Activated gamma-delta T cell treated with Interleukin-2 at 50 U/mL for 16 hours (primary cell): ENCODE measurements at places on chromosomes 5 and 9.

- DNase-seq: no peak
Measured at GRCh38 chr5:141845371-141845851, 32.8 kb downstream of the PCDH1 start.

GRCh38 chr5:90949469-90950358 is 391.1 kb downstream of the ADGRV1 start:
- DNase-seq: no peak

DNA sequence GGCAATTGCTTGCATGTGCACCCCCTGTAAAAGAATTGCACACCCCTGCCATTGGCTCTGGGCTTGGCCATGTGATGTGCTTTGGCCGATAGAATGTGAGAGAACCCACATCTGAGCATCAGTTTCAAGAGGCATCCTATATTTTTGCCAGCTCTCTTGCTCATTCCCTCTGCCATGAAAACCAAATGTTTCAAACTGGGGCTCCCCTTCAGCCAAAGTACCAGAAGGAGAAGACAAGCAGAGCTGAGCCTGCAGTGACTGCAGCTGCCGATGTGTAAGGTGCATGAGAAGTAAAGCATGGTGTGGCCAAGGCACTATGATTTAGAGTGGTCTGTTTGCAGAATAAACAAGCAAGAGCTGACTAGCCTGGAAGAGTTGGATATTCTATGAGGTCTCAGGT is 132.3 kb downstream of the ASTN2 start:
- DNase-seq: no peak

GRCh38 chr5:113742639-113743038 is 229.1 kb downstream of the YTHDC2 start:
- no peak for DNase-seq

DNA sequence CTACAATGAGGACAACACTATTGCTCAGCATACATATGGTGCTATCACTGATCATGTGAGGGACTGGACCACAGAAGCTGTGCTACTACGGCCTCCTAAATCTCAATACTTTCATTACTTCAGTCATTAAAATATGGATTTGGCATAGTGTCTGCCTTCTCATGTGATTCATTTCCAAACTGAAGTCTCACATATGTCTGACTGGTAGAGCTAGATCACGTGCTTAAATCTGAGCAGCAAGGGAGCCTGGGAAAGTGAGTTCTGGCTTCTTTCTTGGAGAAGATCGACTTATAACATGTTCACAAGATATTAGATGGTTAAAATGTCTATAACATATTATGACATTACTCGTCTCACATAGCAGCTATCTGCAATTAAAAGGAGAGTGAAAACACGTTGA is 8.3 kb downstream of the KIF4B start:
- DNase-seq: no peak

- no peak for DNase-seq
Measured at GRCh38 chr5:10498350-10498749, 56.7 kb downstream of the ROPN1L start.

- no peak for DNase-seq
Measured at GRCh38 chr5:72063219-72063819, 44.0 kb upstream of the MAP1B start.

GRCh38 chr5:18526792-18527405 is 892.6 kb downstream of the TAF11L14 start:
- DNase-seq: no peak

DNA sequence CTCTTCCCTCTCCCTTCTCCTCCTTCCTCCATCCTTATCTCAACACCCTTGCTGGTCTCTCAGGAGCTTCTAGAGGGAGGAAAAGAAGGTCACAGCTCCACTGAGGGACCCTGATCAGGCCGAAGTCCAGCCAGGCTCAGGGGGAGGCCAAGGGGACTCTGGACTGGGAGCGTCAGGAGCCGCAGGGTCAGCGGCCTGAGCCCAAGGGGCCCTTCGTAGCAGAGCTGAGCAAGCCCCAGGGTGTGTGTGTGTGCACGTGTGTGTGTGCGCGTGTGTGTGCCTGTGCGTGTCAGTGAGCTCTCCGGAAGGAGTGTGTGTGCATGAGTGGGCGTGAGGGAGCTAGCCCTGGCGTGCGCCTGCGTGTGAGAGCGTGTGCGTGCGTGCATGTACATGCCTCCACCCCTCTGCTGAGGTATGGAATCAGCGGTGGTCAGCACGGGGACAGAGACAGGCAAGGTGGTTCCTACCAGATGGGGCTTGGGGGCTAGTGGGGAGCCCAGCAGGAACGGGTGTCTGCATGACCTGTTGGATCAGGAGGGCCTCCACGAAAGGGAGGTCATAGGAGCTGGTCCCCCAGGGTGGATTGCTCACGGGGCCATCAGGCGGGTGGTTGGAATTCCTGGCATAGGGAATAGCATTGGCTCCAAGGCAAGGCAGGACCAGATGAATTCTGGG is 10.0 kb upstream of the AGPAT2 start:
- DNase-seq: no peak

DNA sequence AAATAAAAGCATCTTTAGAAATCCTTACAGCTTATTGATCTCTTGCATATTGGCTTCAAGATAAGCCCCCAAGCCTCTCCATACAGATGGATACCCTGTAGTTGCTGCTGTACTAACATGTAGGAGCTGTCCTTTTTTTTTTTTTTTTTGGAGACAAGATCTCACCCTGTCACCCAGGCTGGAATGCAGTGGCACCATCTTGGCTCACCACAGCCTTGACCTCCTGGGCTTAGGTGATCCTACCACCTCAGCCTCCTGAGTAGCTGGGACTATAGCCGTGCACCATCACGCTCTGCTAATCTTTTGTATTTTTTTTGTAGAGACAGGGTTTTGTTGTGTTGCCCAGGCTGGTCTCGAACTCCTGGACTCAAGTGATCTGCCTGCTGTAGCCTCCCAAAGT is 35.4 kb downstream of the SNX30 start:
- no peak for DNase-seq

DNA sequence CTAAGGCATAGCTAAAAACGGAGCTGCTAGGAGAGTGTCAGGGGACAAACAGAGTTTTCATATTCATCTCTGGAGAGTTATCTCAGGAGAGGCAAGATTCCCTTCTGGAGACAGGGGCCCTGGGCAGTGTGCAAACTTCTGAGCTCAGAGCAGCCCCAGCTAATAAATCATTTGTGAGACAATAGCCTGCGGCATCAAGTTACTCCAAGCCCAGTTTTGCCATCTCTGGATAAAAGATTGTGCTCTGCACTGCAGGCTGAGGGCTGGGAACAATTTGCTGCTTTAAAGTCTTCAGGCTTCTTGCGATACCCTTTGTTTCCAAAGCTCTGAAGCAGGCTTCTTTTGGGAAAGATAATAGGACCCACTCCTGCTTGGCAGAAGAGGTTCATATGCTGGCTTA is 164.3 kb upstream of the BRINP1 start:
- no peak for DNase-seq

DNA sequence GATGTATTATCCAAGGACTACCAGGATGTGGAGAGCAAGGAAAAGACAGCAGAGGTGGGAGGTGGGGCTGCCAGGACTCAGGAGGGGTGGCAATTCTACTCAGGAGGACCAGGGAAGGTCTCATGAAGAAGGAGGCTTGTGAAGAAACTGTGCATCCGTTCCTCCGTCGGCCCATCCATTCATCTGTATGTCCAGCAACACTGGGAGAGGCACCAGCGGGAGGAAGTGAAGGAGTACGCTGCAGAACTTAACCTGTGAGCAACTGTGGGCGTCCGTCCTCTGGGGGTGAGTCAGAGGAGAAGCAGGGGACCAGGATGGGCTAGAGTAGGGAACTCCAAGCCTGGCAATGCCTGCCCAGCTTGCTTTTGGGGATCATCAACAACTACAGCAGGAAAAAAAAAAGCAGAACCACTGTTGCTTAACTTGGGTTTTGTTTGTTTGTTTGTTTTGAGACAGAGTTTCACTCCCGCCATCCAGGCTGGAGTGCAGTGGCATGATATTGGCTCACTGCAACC is 47.3 kb upstream of the NEURL1B start:
- no peak for DNase-seq

DNA sequence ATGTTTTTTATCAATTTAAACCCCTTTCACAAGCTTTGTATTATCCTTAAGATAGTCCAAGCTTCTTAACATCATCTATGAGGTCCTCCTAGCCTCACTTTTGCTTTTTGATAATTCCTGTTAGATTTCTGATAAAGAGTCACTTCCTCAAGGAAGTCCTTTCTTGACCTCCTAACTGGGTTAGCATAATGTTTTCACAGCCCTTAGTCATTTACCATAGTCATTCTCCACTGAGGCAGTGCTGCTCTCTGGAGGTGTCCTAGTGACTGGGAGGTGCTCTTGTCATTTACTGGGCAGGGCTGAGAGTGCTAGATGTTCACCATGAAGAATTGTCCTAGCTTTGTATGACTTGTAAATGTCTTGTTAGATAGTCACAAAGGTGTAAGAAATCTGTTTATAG is 26.4 kb downstream of the TNPO1 start:
- DNase-seq: no peak

DNA sequence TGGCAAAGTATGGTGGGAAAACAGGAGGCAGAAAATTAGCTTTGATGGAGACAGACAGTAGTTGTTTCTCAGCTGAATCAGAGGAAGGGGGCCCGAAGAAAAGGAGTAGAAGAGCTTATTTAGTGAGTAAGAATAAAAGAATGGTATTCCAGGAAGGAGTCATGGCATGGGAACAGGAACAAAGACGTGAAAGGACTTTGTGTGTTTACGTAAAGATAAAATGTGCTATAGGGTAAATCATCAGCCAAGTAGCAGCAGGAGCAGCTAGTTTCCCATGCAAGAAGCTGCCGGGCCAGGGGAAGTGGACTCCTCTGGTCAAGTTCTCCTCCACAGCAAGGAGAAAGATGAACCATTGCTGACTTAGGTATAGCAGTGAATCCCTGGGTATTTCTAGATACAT is 454.5 kb downstream of the HINT1 start:
- DNase-seq: no peak

DNA sequence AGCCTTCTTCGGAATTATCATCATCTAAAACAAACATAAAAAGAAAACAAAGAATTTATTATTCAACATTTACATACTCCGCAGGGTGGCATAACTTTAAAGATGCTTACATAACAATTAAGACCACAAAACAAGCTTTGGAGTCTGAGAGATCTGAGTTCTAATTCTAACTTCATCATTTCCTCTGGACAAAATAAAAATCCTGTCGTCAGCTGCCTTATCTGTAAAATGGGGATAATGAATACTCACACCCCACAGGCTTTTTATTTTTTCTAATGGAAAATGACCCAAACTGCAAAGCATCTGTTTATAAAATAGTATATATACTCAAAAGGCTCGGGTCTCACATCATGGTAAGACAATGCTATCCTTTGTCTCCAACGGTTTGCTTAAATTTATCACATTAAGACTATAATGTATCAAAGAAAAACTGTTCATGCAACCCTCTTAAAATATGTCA is 4.3 kb downstream of the ARRDC3 start:
- no peak for DNase-seq

GRCh38 chr9:19085295-19085694 is 17.4 kb downstream of the HAUS6 start:
- no peak for DNase-seq

DNA sequence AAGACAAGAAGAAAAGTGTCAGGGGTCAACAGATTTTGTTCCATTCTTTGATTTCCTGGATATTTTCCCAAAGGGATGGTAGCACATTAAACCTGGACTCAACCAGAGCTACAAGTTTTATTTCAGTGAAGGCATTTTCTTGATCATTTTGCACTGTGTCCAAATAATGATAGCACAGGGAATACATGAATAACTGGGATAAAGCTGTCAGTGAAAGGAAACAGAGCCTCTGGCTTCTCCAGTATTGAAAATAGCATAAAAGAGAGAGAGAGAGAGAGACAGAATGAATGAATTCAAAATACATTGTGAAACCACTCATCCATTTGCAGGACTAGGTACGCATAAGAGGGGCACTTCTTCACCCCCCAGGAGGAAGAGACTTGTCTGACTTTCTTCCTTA is 43.0 kb downstream of the SEMA5A start:
- no peak for DNase-seq

- DNase-seq: no peak
Measured at GRCh38 chr5:54289769-54290168, 20.6 kb downstream of the ARL15 start.

GRCh38 chr9:130321539-130321938 is 56.0 kb downstream of the HMCN2 start:
- no peak for DNase-seq
